CD4-positive, alpha-beta T cell treated with Interleukin-6 for 4 hours (primary cell): ENCODE measurements at places on chromosomes 2 and 18.

- DNase-seq: no peak
Observed at GRCh38 chr2:155513248-155513647, 814.8 kb downstream of the KCNJ3 start.

DNA sequence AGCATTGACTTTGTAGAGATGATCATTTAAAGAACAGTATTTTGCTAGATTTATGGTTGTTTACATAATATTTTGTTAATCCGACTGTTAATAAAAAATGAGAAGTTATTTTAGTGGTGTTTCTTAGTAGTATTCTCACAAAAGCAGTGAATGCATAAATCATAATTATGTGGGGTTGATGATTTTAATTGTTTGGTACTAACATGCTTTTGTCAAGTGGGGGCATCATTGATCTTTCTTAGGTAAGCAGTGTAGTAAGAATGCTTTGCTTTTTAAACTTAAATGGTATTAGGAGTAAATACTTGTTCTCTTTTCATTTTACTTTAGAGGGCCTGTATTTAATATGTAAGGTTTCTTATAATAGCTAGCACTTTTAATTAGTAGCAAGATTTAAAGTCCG, 109.2 kb upstream of the OTX1 start:
- no peak for DNase-seq

- DNase-seq: no peak
Observed at GRCh38 chr2:113230531-113230930, 48.2 kb downstream of the PAX8 start.

- DNase-seq: no peak
Observed at GRCh38 chr2:190380962-190381412, 27.2 kb upstream of the MFSD6 start.
